ENCODE measurements at places on chromosomes 2 and 18.

GRCh38 chr2:124668161-124668560 lies 643.1 kb downstream of the CNTNAP5 start:
- no peak for DNase-seq

DNA sequence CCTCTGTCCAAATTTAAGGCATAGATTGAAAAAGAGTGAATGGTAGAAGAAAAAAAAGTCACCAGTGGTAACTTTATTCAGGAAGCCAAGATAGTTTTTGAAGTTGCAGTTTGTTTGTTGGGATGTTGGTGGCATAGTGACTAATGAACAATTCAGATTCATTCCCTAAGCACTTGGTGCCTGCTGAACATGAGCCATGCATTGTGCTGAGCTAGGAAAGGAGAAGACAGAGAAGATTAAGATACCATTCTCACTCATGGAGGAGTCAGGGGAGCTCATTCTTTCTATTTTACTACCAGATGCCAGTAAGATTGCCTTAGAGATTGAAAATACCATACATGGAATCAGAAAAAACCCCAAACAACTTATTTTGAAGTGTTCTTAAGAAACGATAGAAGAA lies 25.1 kb downstream of the MEIS1 start:
- no peak for DNase-seq

- no peak for DNase-seq
Observed at GRCh38 chr2:100272841-100273329, 49.4 kb downstream of the LONRF2 start.

GRCh38 chr2:119792907-119793312 lies 33.2 kb downstream of the PTPN4 start:
- DNase-seq, result no peak

DNA sequence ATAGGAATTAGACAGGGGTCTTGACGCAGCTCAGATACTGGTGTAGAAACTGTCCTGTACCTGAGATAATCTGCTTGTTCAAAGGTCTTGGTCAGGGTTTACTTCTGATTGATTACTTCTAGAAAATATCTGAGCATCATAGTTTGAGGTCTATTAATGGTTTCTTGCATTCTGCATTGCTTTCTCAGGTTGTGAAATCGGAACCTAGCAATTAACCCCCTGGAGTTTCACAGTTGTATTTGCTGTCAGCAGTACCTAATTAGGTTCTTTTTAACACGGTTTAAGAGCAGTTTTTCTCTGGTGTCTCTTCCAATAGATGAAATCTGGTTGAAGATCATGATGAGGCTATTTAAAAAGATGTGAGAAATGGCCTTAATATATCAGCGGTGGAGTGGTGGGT lies 428.6 kb upstream of the SYT4 start:
- DNase-seq, result peak; percentile 7

- no peak for DNase-seq
Observed at GRCh38 chr18:39487932-39488331, 1922.3 kb upstream of the CELF4 start.

- DNase-seq, result no peak
Observed at GRCh38 chr18:2894131-2894840, 47.5 kb downstream of the EMILIN2 start.

DNA sequence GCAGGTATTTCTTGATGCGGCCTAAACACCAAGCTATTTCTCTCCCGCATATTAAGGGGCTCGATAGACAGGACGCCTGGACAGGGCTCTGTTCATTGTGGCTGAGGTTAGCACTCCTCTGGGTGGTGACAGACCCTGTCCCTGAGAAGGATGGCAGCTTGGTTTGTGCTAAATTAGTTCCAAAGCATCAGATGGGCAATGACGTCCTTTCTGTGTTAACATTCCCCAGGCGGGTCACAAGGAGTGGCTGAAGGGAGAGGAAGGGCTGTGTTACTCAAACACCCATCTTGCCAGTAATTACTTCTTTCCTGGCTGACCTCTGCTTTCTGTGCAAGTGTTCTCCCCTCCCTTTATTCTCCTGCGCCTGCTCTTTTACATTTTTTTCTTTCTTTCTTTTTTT lies 75.0 kb downstream of the TMEM247 start:
- no peak for DNase-seq

- DNase-seq, result no peak
Observed at GRCh38 chr2:175101514-175101913, 66.5 kb downstream of the ATF2 start.

DNA sequence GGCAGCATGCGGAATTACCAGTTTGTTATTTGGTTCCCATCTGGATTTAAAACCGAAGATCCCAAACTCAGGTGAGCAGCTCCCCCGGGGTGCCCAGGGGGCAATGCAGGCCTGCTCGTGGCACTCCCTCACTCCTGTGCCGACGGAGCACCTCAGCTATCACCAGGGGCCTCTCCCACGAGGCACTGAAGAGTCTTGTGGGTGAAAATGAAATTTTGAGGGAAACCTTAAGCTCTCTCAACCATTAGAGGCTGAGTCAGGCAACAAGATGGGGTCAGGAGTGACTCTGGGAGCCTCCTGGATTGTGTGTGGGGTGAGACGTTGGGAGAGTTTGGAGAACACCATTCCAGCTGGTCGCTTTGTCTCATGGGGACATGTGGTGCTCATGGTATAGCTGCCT lies 189.0 kb downstream of the PRKCE start:
- no peak for DNase-seq

DNA sequence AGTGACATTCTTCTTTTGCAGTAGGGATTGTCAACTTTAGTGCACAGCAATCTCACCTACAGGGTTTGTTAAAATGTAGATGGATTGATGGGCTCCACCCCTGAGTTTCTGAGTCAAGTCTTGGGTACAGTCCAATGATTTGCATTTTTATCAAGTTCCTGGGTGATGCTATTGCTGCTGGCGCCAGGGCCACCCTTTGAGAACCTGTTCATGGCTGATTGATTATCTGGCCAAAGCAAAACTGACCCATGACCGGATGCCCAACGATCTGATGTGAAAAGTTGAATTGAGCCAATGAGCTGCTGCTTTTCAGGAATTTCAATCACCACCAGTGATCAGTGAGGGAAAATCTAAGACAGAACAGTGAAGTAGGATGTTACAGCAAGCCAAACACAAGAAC lies 675.3 kb downstream of the TMEM182 start:
- DNase-seq, result no peak

- no peak for DNase-seq
Observed at GRCh38 chr2:104874230-104874629, 20.3 kb downstream of the POU3F3 start.

GRCh38 chr18:75660932-75661331 lies 233.4 kb upstream of the SMIM21 start:
- DNase-seq, result no peak

- DNase-seq, result no peak
Observed at GRCh38 chr2:33488715-33489540, 12.5 kb downstream of the RASGRP3 start.

DNA sequence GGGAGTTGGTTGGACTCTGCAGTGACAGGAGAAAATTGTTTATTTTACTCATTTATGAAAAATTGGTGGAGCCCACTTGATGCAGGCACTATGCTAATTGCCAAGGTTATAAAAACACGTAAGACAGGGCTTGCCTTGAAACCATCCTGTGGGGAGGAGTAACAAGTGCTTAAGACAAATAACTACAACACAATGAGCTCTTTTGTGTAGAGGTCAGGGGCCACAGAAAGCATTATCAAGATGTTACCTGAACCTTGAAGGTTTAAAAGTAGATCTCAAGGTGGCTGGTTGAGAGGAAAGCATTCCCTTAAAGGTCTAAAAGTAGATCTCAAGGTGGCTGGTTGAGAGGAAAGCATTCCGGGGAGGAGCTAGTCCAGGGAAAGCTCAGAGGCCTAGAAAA lies 381.8 kb upstream of the POU3F3 start:
- DNase-seq, result no peak

DNA sequence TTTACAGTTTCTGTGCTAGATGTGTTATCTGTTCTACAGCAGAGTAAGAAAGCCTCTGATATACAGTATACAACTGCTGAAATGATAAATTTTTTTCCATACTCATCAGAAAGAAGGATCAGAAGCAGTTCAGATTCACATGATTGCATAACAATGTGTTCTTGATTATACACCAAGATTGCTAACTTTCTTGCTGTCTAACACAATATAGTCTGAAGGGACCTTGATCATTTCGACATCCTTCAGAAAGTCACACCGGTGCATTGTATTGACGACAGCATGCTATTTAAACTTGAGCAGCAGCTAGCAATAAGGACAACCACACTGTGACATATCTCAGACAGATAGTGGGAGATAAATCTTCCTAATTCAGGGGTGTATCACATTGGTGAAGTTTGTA lies 127.2 kb downstream of the PDE1A start:
- DNase-seq, result no peak

GRCh38 chr2:219401606-219402005 lies 13.9 kb upstream of the DNPEP start:
- DNase-seq, result no peak

DNA sequence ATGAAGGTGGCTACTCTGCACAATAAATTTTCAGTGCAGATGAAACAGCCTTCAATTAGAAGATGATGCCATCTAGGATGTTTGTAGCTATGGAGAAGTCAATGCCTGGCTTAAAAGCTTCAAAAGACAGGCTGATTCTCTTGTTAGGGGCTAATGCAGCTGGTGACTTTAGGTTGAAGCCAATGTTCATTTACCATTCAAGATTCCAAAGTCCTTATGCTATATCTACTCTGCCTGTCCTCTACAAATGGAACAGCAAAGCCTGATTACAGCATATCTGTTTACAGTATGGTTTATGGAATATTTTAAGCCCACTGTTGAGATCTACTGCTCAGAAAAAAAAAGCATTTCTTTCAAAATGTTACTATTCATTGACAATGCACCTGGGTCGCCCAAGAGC lies 15.8 kb downstream of the TGFA start:
- no peak for DNase-seq

DNA sequence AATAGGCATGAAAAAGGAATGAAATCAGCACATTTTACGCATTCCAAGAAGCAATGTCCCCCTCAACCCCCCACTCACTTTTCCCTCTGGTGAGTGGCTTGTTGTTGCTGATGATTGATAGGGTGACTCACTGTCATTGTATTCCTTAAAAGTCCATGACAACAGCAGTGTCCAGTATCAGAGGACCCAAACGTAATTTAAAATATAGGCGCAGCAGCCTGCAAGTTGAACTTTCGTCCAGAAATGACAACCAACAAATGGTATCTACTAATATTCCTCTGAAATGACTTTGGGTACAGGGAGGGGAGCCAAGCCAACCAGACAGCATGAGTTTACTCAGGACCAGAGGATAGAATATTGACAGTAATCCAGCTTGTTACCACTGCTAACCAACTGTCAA lies 182.9 kb upstream of the SIX3 start:
- DNase-seq, result no peak

- no peak for DNase-seq
Observed at GRCh38 chr2:113406114-113406513, 31.4 kb upstream of the ZNG1B start.

DNA sequence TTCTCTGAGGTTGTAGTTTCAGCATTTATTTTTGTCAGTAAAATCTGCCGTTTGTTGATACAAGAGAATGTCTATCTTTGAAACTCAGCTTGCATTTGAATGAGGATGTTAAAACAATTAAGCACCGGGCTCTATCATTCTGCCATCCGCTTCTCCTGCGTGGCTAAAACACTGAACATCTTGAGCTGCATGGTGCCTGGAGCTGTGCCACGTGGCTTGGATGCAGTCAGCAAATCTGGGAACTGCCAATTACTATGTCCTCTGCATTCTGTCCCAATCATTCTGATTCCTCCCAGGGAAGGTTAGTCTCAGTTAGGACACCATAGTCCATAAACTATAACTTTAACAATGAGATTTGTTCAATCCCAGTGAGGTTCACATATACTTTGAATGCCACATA lies 598.4 kb downstream of the FBXO15 start:
- DNase-seq, result no peak

GRCh38 chr2:51484605-51485004 lies 452.7 kb upstream of the NRXN1 start:
- no peak for DNase-seq

DNA sequence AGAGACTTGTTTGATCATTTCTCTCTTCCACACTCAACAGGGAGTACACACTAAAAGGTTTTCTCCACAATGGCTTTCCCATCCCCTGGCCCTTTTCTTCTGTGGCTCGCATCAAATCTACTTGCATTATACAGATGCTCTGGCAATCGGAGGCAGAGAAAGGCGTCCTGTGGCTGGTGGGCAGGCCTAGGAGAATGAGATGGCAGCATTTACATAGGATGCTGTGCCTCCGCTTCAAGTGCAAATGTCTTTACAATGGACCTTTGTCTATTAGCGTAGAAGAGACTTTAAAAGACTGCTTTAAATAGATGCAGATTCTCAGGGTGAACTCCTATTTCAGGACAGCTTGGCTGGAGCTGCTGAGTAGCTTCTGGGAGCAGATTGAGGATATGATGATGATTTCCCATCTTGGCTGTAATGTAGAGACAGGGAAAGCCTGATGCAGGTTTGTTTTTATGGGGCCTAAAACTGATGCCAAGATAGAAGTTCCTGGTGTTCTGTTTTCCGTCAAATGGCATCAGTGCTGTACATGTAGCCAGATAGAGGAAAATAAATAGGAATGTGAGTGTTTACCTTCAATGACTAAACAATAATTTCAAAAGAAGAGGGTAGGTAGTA lies 423.4 kb downstream of the RND3 start:
- no peak for DNase-seq

DNA sequence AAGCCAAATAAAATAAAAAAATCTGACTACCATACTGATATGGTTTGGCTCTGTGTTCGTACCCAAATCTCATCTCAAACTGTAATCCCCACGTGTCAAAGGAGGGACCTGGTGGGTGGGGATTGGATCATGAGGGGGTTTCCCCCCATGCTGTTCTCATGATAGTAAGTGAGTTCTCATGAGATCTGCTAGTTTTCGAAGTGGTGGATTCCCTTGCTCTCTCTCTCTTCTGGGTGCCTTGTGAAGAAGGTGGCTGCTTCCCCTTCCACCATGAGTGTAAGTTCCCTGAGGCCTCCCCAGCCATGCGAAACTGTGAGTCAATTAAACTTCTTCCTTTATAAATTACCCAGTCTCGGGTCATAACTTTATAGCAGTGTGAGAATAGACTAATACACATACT lies 123.8 kb upstream of the WDSUB1 start:
- no peak for DNase-seq

GRCh38 chr2:133884739-133885381 lies 316.6 kb upstream of the NCKAP5 start:
- DNase-seq, result no peak

GRCh38 chr2:46769809-46770208 lies 145.8 kb downstream of the MCFD2 start:
- DNase-seq, result no peak

GRCh38 chr2:2827761-2828221 lies 496.7 kb upstream of the MYT1L start:
- DNase-seq, result no peak

- DNase-seq, result no peak
Observed at GRCh38 chr2:191611614-191612013, 66.3 kb upstream of the NABP1 start.

DNA sequence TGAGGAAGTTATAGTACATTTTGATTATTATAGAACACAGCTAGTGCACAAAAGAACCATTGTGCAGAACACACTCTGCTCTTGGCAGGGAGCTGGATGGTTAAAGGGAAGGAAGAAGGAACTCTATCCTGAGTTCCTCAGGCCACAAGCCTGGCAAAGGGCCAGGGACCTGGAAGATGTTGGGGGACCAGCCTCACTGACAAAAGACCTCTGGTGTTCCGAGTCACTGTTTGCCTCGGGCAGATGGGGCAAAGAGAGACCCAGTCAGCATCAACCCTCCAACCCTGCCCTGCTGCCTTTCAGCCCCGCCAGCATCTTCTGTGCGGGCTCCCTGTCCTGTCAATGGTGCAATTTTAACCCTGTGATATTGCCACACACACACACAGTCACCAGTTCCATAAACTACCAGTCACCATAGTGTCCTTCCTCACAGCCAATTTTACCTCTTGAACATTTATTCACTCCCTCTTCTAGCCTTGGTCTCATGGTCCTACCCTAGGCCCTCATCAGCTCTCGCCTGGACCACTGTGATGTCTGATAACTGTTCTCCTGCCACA lies 21.9 kb downstream of the NEMP2 start:
- DNase-seq, result no peak

All from NCI-H1417 treated with DMSO at 0.1 percent for 48 hours (cell line).